ENCODE measurements at places on chromosomes 1 and 21.

GRCh38 chr1:199472018-199472417 is 555.5 kb upstream of the NR5A2 start:
- no peaks in the 10 kb centered on the region for H3K4me1 ChIP-seq
- H3K27me3 ChIP-seq, result no peaks in the 10 kb centered on the region
- no peak overlapping the region for H3K4me3 ChIP-seq
- H3K36me3 ChIP-seq, result no peaks in the 10 kb centered on the region
- no peak overlapping the region for H3K27ac ChIP-seq

- H3K36me3 ChIP-seq, result no peaks in the 10 kb centered on the region
- no peak overlapping the region for H3K27ac ChIP-seq
- H3K4me1 ChIP-seq, result no peaks in the 10 kb centered on the region
These were observed 47.7 kb upstream of the C8B start for GRCh38 chr1:57013522-57013921.

GRCh38 chr1:108140936-108141335 is 59.2 kb downstream of the SLC25A24 start:
- DNase-seq, result no peak
- H3K4me3 ChIP-seq, result no peak overlapping the region
- peaks cover 5% of the 10 kb centered on the region for H3K4me1 ChIP-seq
- no peak overlapping the region for H3K27ac ChIP-seq
- peaks cover 10% of the 10 kb centered on the region for H3K36me3 ChIP-seq

DNA sequence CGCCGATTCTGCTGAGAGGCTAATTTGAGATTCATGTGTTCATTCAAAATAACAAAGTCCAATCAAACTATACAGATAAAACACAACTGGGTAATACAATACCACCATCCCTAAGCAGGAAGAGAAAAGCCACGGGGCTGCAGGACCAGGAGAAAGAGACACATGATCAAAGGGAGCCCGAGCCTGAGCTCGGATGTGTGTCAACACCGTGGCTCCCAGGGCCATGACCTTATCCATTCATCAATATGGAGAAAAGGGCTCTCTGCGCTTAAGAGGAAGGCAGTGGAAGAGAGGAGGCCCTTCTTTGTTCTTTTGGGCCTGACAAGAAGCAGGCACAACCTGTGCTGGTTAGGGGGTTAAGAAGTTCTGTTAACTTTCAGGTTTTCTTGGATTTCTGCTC is 56.7 kb downstream of the HUNK start:
- H3K4me1 ChIP-seq, result peaks cover 3% of the 10 kb centered on the region
- no peak for DNase-seq
- no peak overlapping the region for H3K4me3 ChIP-seq
- H3K36me3 ChIP-seq, result no peaks in the 10 kb centered on the region
- H3K27ac ChIP-seq, result no peak overlapping the region
- H3K27me3 ChIP-seq, result peaks cover 13% of the 10 kb centered on the region

- H3K27me3 ChIP-seq, result peaks cover 4% of the 10 kb centered on the region
- H3K36me3 ChIP-seq, result no peaks in the 10 kb centered on the region
- H3K4me1 ChIP-seq, result peaks cover 28% of the 10 kb centered on the region
- no peak overlapping the region for H3K27ac ChIP-seq
- no peak for DNase-seq
- H3K4me3 ChIP-seq, result no peak overlapping the region
These were observed 4.2 kb upstream of the PLA2G2C start for GRCh38 chr1:20190256-20191160.

DNA sequence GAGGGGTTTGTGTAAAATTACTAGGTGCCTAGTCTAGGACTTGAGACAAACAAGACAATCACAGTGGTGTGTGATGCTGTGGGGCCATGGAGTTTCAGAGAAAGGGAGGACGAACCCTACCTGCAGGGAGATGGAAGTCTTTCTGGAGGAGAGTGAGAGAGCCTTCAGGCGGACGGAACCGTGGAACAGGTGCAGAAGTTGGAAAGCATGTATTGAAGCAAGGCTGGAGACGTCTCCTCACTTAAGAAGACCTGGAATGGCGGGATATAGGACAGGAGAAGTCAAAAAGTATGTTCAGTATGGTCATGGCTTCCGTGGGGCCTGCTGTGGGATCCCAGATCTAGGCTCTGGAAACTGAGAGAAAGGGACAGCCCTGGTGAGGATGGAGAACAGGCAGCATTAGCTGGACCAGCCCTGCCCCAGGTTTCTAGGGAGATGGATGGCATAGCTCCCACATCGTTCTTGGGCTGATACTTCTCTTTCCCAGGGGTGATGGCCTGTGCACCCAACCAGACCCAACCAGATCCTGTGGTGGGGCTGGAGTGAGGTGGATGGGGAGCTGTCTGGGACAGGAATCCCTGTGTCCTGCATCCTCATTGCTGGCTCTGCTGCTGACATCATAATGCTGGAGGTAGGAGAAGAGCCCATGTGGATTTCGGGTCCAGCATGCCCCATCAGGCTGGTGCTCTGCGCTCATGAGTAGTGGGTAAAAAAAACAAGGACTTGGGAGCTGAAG is 15.0 kb upstream of the LRP8 start:
- DNase-seq, result no peak
- H3K27ac ChIP-seq, result no peak overlapping the region

DNA sequence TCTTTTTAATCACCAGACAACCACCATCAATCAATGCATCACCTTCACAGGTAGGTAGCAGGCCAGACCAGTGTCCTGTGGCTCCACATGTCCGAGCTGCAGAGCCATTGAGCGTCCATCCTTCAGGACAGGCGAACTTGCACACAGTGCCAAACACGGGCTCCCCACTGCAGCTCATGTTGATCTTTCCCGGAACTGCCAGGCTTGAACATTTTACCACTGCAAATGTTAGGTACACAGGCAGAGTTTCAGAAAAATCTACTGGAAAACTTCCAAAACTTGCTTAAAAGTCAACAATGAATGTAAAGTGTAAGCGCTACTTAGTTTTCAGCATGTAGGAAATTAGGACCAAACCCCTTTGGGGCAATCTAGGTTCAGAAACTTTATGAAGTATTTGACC is 6.6 kb downstream of the SELE start:
- H3K4me3 ChIP-seq, result no peak overlapping the region
- no peak overlapping the region for H3K27ac ChIP-seq
- no peak for DNase-seq
- H3K4me1 ChIP-seq, result no peaks in the 10 kb centered on the region

DNA sequence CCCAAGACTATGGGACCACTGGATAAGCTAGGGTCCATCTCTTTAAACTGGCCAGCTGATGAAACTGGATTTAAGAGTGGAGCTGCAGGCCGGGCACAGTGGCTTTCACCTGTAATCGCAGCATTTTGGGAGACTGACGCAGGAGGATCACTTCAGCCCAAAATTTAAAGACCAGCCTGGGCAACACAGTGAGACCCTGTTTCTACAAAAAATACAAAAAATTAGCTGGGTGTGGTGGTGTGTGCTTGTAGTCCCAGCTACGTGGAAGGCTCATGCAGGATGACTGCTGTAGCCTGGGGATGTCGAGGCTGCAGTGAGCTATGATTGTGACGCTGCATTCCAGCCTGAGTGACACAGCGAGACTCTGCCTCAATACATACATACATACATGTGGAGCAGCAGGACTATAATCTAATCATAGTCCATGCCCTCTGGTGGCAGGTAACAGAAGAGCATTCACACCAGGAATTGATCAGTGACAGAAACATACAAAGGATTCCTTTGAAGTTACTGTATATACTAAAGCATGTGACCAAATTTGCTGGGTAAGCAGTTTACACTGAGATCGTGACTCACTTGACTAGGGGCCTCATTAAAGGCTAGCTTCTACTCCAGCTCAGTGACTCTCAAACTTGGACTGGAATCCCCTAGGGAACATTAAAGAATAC is 101.5 kb upstream of the SLFNL1 start:
- no peaks in the 10 kb centered on the region for H3K27me3 ChIP-seq
- peak; percentile 1 for DNase-seq
- no peak overlapping the region for H3K4me3 ChIP-seq
- no peaks in the 10 kb centered on the region for H3K4me1 ChIP-seq
- no peak overlapping the region for H3K27ac ChIP-seq

GRCh38 chr1:20601129-20601825 is 12.4 kb downstream of the CDA start:
- peaks cover 7% of the 10 kb centered on the region for H3K27me3 ChIP-seq
- no peak overlapping the region for H3K27ac ChIP-seq
- H3K36me3 ChIP-seq, result no peaks in the 10 kb centered on the region
- peaks cover 3% of the 10 kb centered on the region for H3K4me1 ChIP-seq
- H3K4me3 ChIP-seq, result no peak overlapping the region

GRCh38 chr1:218254296-218254946 is 30.7 kb upstream of the RRP15 start:
- no peak overlapping the region for H3K27ac ChIP-seq
- DNase-seq, result no peak
- H3K4me3 ChIP-seq, result no peak overlapping the region

DNA sequence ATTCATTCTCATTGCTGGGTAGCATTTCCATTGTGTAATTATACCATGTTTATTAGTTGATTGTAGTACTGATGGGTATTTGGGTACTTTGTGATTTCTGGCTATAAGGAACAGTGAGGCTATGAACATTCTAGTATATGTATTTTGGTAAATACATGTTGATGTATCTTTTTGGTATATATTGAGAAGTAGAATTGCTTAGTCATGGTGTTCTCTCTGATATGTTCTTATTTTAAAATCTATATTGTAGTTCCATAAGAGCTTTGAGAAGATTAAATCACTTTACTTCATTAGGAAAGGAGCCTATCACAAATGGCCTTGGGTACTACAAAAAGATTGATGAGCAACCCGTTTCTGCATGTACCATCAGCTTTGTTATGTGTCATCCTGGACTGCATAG is 13.4 kb downstream of the MIXL1 start:
- no peaks in the 10 kb centered on the region for H3K4me1 ChIP-seq
- no peaks in the 10 kb centered on the region for H3K27me3 ChIP-seq
- no peak overlapping the region for H3K4me3 ChIP-seq
- peaks cover 58% of the 10 kb centered on the region for H3K36me3 ChIP-seq

- no peak for DNase-seq
- H3K36me3 ChIP-seq, result no peaks in the 10 kb centered on the region
- no peak overlapping the region for H3K27ac ChIP-seq
- H3K4me1 ChIP-seq, result peaks cover 2% of the 10 kb centered on the region
- H3K4me3 ChIP-seq, result no peak overlapping the region
These were observed 59.3 kb downstream of the RNF220 start for GRCh38 chr1:44464361-44464760.

GRCh38 chr21:33026878-33027400 is 1.2 kb downstream of the OLIG2 start:
- H3K27ac ChIP-seq, result no peak overlapping the region
- no peaks in the 10 kb centered on the region for H3K36me3 ChIP-seq
- H3K4me3 ChIP-seq, result no peak overlapping the region
- peaks cover 57% of the 10 kb centered on the region for H3K4me1 ChIP-seq
- H3K27me3 ChIP-seq, result peaks cover 34% of the 10 kb centered on the region

DNA sequence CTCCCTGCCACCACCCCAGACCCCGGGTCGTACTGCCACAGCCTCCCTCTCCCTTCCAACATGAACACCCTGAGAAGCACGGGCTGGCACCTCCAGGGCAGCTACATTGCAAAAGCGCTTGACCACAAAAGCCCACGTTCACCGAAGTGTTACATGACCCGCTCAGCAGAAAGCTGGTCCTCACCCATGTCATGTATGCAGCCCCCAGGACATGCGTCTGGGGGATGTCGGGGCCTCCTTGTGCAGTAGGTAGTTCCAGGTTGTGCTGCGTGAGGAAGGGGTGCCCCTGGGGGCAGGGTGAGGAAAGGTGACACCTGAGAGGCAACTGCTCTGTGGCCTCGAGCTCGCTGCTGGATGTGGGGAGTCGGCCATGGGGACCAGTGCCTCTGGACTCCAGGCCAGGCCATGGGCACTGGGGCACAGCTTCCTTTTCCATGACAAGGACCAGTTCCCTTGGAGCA is 102.0 kb upstream of the C1orf174 start:
- no peak overlapping the region for H3K4me3 ChIP-seq
- no peaks in the 10 kb centered on the region for H3K36me3 ChIP-seq
- DNase-seq, result no peak
- no peaks in the 10 kb centered on the region for H3K4me1 ChIP-seq

DNA sequence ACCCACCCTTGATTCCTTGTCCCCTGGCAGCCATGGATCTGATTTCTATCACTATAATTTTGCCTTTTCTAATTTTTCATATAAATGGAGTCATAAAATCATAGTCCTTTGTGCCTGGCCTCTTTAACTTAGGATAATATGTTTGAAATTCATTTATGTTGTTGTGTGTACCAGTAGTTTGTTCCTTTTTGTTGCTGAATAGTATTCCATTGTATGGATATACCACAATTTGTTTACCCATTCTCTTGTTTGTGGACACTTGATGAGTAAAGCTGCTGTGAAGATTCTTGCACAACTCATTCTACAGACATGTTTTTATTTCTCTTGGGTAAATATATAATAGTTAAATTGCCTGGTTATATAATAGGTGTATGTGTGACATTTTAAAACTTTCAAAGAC is 22.7 kb upstream of the GJA8 start:
- H3K27ac ChIP-seq, result no peak overlapping the region
- DNase-seq, result no peak
- peaks cover 9% of the 10 kb centered on the region for H3K27me3 ChIP-seq
- H3K36me3 ChIP-seq, result peaks cover 17% of the 10 kb centered on the region

- no peaks in the 10 kb centered on the region for H3K36me3 ChIP-seq
- DNase-seq, result no peak
- H3K4me3 ChIP-seq, result no peak overlapping the region
- peaks cover 45% of the 10 kb centered on the region for H3K4me1 ChIP-seq
- peaks cover 27% of the 10 kb centered on the region for H3K27me3 ChIP-seq
These were observed 35.8 kb upstream of the H6PD start for GRCh38 chr1:9198538-9199361.

DNA sequence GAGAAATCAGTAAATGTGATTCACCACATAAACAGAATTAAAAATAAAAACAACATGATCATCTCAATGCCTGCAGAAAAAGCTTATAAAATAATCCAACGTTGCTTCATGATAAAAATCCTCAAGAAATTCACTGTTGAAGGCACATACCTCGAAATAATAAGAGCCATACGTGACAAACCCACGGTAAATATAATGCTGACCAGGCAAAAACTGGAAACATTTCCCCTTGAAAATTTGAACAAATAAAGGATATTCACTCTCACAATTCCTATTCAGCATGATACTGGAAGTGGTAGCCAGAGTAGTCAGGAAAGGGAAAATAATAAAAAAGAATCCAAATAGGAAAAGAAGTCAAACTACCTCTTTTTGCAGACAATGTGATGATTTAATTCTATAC is 148.8 kb downstream of the BRINP3 start:
- H3K36me3 ChIP-seq, result no peaks in the 10 kb centered on the region
- H3K27me3 ChIP-seq, result no peaks in the 10 kb centered on the region
- H3K4me3 ChIP-seq, result no peak overlapping the region
- DNase-seq, result no peak
- no peak overlapping the region for H3K27ac ChIP-seq

GRCh38 chr1:30274173-30274970 is 449.0 kb downstream of the MATN1 start:
- H3K4me3 ChIP-seq, result no peak overlapping the region
- H3K36me3 ChIP-seq, result no peaks in the 10 kb centered on the region
- peaks cover 12% of the 10 kb centered on the region for H3K27me3 ChIP-seq
- H3K4me1 ChIP-seq, result peaks cover 2% of the 10 kb centered on the region
- H3K27ac ChIP-seq, result no peak overlapping the region

GRCh38 chr1:244092293-244092963 is 41.3 kb downstream of the ZBTB18 start:
- H3K27ac ChIP-seq, result no peak overlapping the region
- DNase-seq, result no peak
- H3K4me1 ChIP-seq, result no peaks in the 10 kb centered on the region
- no peak overlapping the region for H3K4me3 ChIP-seq
- H3K36me3 ChIP-seq, result no peaks in the 10 kb centered on the region

- H3K27me3 ChIP-seq, result no peaks in the 10 kb centered on the region
- no peak overlapping the region for H3K27ac ChIP-seq
- DNase-seq, result no peak
- peaks cover 24% of the 10 kb centered on the region for H3K4me1 ChIP-seq
These were observed 23.4 kb downstream of the KCNQ4 start for GRCh38 chr1:40806731-40807695.

Data from naive thymus-derived CD8-positive, alpha-beta T cell (primary cell).